ENCODE measurements at places on chromosomes 7 and 10.

- DNase-seq, result no peak
Observed at GRCh38 chr10:118978998-118979350, 50.5 kb upstream of the NANOS1 start.

DNA sequence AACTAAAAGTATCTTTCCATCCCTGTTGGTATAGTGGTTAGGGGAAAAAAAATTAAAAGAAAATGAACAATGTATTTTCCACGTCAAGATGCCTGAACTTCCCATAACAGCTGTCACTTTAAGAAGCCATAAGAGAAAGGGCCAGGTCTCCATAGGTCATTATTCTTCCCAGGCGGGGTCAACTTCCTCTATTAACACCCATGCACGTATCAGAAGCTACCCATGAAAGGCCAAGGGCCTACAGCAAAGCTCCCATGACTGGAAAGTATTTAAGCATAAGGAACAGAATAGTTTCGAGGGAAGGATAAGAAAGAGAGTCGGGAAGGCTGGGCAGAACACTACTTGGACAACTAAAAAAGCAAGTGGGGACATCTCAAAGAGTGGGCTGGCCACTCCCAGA is 40.1 kb downstream of the RBM28 start:
- DNase-seq, result no peak

GRCh38 chr7:115561335-115562110 is 469.0 kb downstream of the TFEC start:
- DNase-seq, result no peak

DNA sequence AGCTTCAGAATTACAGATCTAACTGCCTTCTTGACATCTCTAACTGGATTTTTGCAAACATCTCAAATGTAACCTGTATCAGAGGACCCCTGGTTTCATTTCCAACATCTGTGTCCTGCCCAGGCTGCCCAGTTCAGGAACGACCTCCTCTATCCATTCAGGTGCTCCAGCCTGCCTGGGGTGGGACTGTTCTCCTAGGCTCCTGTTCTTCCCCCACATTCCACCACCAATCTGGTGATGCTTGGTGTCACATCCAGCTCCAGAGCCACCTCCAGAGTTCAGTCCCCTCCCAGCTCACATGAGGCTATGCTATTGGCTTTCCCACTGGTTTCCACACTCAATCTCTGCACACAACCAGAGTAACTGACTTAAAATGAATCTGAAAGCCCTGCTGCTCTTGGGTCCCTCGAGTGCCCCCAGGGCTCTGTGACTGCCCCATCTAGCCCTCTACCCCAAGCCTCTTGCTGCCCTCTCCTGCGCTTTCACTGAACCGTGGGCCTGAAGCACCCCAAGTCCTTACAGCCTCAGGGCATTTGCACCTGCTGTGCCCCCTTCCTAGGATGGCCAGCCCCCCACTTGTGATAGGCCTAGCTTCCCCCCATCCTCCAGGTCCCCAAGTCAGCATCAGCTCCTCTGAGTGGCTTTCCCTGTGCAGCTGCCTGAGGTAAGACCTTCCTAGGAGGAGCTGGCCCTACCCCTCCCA is 46.1 kb downstream of the PPIF start:
- no peak for DNase-seq

DNA sequence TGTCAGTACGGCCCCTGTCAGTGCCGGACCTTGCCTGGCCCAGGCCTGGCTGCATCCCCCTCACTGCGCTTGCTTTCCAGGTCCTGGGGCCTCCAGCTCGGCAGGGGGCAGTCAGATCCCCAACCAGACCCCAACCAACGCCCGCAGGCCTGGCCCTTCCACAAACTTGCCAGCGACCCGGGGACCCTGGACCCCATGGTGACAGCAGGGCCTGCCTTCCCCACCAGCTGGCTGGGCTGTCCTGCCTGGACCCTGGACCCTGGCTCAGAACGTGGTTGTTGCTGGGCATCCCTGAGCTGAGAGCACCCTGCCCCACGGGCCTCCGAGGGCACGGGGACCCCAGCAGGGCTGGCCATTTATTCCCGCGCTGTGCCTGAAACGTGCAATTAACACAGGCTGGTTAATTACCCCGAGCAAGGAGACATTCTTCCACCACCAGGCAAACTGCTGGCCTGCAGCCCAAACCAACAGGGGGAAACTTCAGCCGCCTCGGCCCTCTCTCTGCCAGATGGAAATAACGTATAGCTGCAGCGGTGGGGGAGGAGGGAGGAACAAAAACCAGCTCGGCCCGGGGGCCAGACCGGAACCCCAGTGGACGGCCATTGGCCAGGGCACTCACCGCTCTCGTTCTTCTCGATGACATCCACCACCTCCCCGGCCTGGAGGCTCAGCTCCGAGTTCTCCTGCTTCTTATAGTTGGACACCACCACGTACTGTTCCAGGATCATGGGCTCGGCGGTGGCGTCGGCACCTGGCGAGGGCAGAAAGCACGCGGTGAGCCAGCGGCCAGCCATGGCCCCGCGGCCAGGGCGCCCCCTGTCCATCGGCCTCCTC is 167.1 kb downstream of the NEURL1 start:
- DNase-seq, result peak; percentile 80

- DNase-seq, result no peak
Observed at GRCh38 chr7:74031403-74032190, 3.6 kb downstream of the ELN start.

DNA sequence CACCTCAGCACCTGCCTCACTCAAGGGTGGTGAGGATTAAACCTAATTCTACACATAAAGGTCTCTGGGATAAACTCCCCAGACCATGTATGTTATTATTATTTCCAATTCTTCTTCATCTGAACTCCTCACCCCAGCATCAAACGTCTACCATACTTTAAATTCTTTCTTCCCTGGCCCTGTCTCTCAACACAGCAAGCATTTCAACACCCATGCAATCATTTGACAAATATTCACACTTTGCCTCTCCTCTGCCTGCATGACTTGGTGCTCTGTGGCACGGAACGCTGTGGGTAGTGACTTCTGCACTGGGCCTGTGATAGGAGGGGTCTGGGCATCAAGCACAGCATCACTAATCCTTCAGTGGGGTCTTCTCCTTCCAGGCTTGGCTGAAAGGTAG is 490.8 kb downstream of the TNS3 start:
- DNase-seq, result no peak

All from H7 (cell line).